ENCODE measurements at places on chromosomes 2 and 18.

- no peak for DNase-seq
Observed at GRCh38 chr18:48997985-48998831, 47.4 kb upstream of the SMAD7 start.

- DNase-seq, result no peak
Observed at GRCh38 chr2:144666032-144666431, 146.1 kb upstream of the ZEB2 start.

DNA sequence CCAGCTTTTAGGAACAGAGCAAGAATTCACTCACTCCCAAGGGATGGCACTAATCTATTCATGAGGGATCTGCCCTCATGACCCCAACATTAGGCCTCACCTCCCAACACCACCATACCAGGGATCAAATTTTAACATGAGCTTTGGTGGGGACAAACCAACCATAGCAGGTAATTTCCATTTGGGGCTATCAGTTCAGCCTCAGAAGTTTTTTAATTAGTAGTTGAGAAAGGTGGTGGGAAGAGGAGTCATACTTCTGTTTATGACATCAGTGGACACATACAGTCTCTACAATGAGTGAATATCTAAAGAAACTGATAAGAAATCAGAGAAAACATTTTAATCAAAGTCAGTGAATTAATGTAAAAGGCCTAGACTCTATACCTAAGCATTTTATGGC, 59.6 kb upstream of the EMILIN2 start:
- no peak for DNase-seq

DNA sequence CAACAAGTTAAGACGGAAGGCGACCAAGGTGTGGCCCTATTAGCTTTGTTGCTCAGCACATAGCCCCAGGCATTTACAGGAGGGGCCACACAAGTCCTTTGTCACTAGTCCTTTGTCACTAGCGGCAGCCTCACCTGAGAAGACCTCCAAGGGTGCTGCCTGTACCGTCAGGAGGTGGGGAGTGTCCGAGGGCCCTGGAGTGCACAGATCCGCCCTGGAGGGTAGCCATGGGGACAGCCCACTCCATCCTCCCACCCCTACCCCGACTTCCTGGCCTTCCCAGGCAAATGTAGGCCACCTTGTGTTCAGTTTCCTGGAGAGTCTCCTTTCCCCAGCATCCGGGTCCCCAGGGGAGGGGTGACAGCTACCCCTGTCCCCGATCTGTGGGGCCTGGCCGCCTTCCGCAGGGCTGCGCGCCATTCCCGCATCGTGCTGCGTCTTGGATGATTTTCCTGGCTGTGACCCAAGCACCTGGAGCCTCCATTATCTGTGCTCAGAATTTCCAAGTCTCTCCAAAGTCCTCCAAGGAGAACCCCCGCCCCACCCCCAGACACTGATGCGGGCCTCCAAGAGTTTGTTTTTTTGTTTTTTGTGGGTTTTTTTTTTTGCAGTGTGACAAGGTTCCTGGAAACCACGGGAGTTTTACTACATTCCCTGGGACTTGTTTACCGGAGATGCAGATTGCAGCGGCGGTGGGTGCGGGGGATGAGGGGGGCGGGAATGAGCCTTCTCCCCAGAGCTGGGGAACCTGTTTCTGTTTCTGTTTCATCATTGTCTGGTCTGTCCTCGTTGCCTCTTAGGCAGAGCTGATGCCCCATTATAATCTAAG, 28.6 kb downstream of the TEX44 start:
- peak; percentile 17 for DNase-seq

DNA sequence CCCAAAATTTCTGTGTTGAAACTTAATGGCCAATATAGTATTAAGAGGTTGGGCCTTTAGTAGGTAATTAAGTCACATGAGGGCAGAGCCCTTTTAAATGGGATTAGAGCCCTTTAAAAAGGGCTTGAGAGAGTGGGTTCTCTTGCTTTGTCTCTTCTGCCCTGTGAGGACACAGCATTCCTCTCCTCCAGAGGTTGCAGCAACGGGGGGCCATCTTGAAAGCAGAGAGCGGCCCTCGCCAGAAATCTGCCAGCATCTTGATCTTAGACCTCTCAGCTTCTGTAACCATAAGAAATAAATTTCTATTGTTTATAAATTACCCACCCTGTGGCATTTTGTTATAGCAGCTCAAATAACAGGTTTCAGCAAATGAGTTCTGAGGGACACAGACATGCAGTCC, 305.0 kb upstream of the LRP1B start:
- no peak for DNase-seq

- DNase-seq, result no peak
Observed at GRCh38 chr2:129766374-129766993, 213.0 kb upstream of the RAB6C start.
